Endothelial cell of umbilical vein (primary cell): ENCODE measurements at places on chromosomes 7 and 10. TPM values are rescaled to one million over a fixed set of nuclear protein-coding genes. Genes with fewer than 3 reads are reported as not detected.

DNA sequence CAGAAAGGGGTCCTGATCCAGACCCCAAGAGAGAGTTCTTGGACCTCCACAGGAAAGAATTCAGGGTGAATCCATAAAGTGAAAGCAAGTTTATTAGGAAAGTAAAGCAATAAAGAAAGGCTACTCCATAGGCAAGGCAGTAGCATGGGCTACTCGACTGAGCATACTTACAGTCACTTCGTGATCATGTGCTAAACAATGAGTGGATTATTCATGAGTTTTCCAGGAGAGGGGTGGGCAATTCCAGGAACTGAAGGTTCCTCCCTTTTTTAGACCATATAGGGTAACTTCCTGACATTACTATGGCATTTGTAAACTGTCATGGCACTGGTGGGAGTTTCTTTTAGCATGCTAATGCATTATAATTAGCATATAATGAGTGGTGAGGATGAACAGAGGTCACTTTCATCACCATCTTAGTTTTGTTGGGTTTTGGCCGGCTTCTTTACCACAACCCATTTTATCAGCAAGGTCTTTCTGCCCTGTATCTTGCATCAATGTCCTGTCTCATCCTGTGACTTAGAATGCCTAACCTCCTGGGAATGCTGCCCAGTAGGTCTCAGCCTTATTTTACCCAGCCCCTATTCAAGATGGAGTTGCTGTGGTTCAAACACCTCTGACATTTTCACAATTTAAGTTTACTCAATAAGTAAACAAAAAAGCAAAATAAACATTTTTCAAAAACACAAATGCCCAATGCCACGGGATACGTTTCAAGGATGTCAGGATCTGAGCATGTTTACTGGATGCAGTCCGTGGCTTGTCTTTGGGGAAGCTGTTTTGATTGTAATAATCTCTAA lies 37.0 kb downstream of the ALOX5 start:
- H3K27me3 ChIP-seq = peaks cover 11% of the 10 kb centered on the region
- no peak overlapping the region for H3K4me3 ChIP-seq
- no peaks in the 10 kb centered on the region for H3K36me3 ChIP-seq

GRCh38 chr7:92930404-92930803 lies 94.0 kb upstream of the CDK6 start:
- no peak for DNase-seq
- H3K27me3 ChIP-seq = peaks cover 6% of the 10 kb centered on the region
- H3K36me3 ChIP-seq = no peaks in the 10 kb centered on the region
- no peak overlapping the region for H3K4me3 ChIP-seq

GRCh38 chr7:150451097-150451793 lies 815 bp downstream of the GIMAP8 start:
- peak; percentile 74 for DNase-seq
- peak overlapping the region; percentile 62 for H3K27ac ChIP-seq
- peak overlapping the region; percentile 77 for H3K4me3 ChIP-seq

- H3K27ac ChIP-seq = no peak overlapping the region
- peaks cover 9% of the 10 kb centered on the region for H3K27me3 ChIP-seq
- H3K36me3 ChIP-seq = no peaks in the 10 kb centered on the region
- H3K4me1 ChIP-seq = no peaks in the 10 kb centered on the region
Measured at GRCh38 chr7:72335561-72336381, 76.4 kb downstream of the CALN1 start.

DNA sequence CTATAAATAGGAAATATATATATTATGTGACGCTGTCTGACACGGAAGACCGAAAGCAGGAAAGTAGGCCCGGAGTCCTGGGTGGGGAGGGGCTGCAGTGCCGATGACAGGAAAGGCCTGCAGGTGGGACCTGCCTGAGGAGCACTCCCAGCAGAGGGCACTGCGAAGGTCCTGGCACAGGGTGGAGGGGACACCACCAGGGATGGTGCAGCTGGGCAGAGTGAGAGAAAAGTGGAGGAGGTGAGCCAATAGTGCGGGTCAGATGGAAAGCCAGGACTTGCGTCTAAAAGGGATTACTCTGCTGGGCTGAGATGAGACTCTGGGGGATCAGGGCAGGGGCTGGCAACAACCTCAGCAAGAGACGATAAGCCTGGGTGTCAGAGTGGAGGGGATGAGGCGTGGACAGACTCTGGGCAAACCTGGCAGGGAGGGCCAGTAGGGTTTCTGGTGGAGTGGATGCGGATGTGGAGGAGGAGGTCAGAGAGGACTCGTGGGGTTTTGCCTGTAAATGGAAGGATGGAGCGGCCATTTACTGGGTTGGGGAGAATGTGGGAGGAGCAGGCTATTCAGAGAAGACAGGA lies 118.2 kb upstream of the ZNF746 start:
- H3K27ac ChIP-seq = no peak overlapping the region
- H3K4me1 ChIP-seq = no peaks in the 10 kb centered on the region
- no peaks in the 10 kb centered on the region for H3K27me3 ChIP-seq
- DNase-seq = no peak
- H3K4me3 ChIP-seq = no peak overlapping the region

DNA sequence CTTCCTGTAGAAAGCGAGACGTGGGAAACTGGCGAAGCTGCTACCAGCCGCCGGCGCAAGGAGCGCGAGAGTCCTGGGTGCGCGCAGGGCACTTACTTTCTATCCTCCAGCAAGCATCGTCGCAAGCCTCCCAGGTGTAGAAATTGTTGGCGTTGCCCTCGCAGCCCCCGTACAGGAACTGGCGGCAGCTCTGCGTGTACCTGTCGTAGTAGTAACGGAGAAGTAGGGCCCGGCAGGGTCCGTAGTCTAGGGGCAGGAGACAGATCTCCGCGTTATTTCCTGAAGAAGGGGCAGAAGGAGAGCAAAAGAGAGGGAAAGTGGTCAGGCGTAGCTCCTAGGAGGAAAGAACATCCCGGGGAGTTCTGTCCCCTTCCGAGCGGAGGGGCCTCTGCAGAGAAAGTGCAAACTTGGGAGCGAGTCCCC lies 501 bp downstream of the TFPI2 start:
- H3K27me3 ChIP-seq = no peaks in the 10 kb centered on the region
- H3K4me1 ChIP-seq = peaks cover 21% of the 10 kb centered on the region
- H3K4me3 ChIP-seq = peak overlapping the region; percentile 82
- no peaks in the 10 kb centered on the region for H3K36me3 ChIP-seq

GRCh38 chr7:110010359-110010758 lies 1080.6 kb upstream of the LRRN3 start:
- H3K4me1 ChIP-seq = no peaks in the 10 kb centered on the region
- H3K27me3 ChIP-seq = no peaks in the 10 kb centered on the region
- H3K27ac ChIP-seq = no peak overlapping the region
- H3K4me3 ChIP-seq = no peak overlapping the region
- H3K36me3 ChIP-seq = no peaks in the 10 kb centered on the region
- no peak for DNase-seq

DNA sequence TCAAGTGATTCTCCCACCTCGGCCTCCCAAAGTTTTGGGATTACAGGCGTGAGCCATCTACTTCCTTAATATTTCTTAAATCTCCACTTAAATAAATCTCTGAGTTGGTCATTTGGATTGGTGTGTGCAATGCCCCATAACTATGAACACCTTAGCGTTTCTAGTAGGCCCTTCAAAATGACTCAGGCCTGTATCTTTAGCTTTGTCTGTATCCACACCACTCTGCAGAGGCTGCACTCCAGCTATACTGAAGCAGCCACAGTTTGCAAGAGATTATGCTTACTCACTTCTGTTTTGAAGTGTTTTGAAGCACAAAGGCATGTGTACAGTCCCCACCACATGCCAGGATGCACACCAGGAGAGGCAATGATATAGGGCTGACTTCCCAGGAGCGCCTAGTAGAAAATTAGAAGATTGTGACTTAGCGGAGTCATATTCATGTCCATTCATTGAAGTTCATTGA lies 2.4 kb upstream of the ST7 start:
- H3K36me3 ChIP-seq = no peaks in the 10 kb centered on the region
- DNase-seq = no peak
- H3K27me3 ChIP-seq = no peaks in the 10 kb centered on the region

GRCh38 chr10:11181978-11182377 lies 164.3 kb downstream of the CELF2 start:
- H3K27ac ChIP-seq = no peak overlapping the region
- H3K4me1 ChIP-seq = peaks cover 6% of the 10 kb centered on the region
- DNase-seq = no peak

DNA sequence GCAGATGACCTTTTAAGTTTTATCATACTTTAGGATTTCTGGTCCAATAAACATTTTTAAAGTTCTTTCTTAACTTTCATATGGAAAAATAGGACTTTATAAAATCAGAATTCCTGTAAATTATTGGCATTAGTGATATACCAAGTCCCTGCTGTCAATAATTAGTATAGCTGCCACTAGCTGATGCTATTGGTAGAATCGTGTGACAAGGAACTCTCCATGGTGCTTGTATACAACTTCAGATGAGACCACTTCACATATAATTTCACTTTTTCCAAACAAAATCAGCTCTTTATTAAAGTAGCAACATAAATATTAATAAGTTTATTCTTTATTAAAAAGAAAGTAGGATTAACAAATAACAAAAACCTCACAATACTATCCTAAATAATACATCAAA lies 49.9 kb downstream of the ZNF800 start:
- no peaks in the 10 kb centered on the region for H3K36me3 ChIP-seq
- H3K27ac ChIP-seq = no peak overlapping the region
- H3K4me3 ChIP-seq = no peak overlapping the region
- peaks cover 2% of the 10 kb centered on the region for H3K4me1 ChIP-seq
- no peaks in the 10 kb centered on the region for H3K27me3 ChIP-seq
- no peak for DNase-seq

- no peak for DNase-seq
- H3K4me1 ChIP-seq = no peaks in the 10 kb centered on the region
- H3K27ac ChIP-seq = no peak overlapping the region
- no peak overlapping the region for H3K4me3 ChIP-seq
- H3K27me3 ChIP-seq = peaks cover 17% of the 10 kb centered on the region
Measured at GRCh38 chr7:24764972-24765744, 7.9 kb upstream of the GSDME start.

GRCh38 chr10:127006453-127006852 lies 101.2 kb downstream of the DOCK1 start:
- H3K27ac ChIP-seq = no peak overlapping the region
- no peaks in the 10 kb centered on the region for H3K27me3 ChIP-seq
- no peak for DNase-seq

- no peak overlapping the region for H3K27ac ChIP-seq
- no peaks in the 10 kb centered on the region for H3K4me1 ChIP-seq
- peaks cover 22% of the 10 kb centered on the region for H3K27me3 ChIP-seq
- H3K4me3 ChIP-seq = no peak overlapping the region
- peak; percentile 44 for DNase-seq
Measured at GRCh38 chr10:35613597-35614226, 8.6 kb downstream of the GJD4 start.

- no peak for DNase-seq
- no peak overlapping the region for H3K27ac ChIP-seq
- no peaks in the 10 kb centered on the region for H3K4me1 ChIP-seq
- no peaks in the 10 kb centered on the region for H3K36me3 ChIP-seq
Measured at GRCh38 chr10:3372281-3372680, 199.7 kb upstream of the PITRM1 start.

DNA sequence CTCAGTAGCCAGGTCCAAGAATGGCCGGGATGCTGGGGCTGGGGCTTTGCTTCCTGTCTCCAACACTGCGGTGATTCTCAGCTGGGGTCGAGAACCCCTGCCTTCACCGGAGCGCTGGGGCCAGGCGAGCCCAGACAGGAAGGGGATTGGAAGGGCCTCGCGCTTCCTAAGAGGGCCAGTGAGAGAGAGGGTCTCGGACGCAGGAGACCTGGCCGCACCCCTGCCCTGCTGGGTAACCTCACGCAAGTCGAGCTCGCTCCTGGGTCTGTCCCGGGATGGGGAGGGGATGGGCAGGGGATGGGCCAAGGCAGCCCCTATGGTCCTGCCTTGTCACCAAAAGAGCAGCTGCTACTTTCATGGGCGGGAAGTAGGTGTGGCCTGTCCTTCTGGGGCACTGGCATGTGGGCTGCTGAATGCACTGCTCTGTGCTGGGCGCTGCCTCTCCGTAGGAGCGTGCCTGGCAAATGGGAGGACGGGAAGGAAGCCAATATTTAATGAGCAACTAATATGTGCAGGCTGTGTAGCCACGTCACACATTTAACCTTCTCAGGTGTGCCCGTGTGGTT lies 20.0 kb downstream of the KCNK18 start:
- H3K27ac ChIP-seq = no peak overlapping the region
- DNase-seq = no peak
- no peak overlapping the region for H3K4me3 ChIP-seq
- peaks cover 5% of the 10 kb centered on the region for H3K4me1 ChIP-seq

DNA sequence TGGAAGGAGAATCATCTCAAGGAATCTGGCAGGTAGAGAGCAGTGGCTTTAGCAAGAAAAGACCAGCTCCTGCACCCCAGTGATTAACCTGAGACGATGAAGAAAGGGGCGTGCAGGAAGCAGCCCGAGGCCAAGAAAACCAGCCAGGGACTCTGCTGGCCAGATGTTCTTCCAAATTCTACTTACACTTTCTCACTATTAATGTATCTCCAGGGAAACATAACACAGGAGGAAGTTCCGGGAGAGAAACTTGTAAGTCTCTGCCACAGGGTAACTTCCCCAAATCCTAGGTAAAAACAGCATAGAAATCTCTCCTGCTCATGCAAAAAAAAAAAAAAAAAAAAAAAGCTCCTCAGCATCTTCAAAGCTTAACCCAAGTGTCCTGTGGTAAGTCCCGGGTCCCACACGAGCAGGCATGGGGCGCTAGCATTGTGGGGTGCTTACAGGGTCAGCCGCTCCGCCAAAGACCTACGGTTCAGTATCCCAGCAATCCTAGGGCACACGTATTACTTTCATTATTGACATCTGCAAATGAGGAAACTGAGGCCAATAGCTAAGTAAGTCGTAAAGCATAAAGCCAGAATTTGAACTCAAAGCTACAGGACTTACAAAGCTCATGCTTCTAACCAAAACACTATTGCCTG lies 97.2 kb upstream of the GNA12 start:
- H3K36me3 ChIP-seq = peaks cover 11% of the 10 kb centered on the region
- H3K4me1 ChIP-seq = no peaks in the 10 kb centered on the region
- DNase-seq = no peak
- H3K27ac ChIP-seq = no peak overlapping the region

DNA sequence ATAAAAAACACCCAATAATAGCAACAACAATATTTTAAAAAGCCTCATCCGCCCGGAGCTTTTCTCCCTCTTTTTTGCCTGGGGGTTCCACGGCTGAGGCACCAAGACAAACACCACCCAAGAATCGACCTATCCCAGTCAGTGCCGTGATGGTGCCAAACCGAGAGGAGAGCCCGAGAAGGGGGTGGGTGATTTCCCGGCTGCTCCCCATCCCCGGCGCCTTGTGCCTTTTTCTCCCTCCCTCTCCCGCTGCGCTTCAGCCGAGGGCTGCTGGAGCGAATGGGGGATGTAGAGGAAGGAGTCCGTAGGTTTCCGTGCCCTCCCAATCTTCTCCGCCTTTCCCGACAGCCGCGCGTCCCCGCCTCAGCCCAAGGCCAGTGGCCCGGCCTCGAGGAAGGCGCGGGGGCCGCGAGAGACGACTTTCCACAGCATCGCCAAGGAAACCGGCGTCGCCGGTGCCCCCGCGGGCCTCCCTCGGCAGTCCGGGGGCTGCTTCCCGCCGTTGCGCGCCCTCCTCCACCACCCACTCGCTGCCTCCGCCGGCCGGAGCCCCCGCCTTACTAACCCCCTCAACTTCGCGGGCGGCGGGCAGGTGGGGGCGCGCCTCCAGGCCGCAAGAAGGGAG lies 1.3 kb downstream of the EGR2 start:
- no peak overlapping the region for H3K4me3 ChIP-seq
- no peak for DNase-seq
- H3K4me1 ChIP-seq = peaks cover 24% of the 10 kb centered on the region
- H3K27ac ChIP-seq = no peak overlapping the region
- H3K36me3 ChIP-seq = no peaks in the 10 kb centered on the region
- peaks cover 44% of the 10 kb centered on the region for H3K27me3 ChIP-seq

Gene BTBD16
- 0.78 TPM in 1 of 2 replicates, not detected in the other for total RNA-seq

Gene FGL2
- total RNA-seq = not detected in 2 replicates

Gene UPK3B
- total RNA-seq = 0.77 and 0.97 TPM in 2 replicates

Gene MRLN
- total RNA-seq = not detected in 2 replicates

Gene TAS2R5
- total RNA-seq = 0.85 and 2.0 TPM in 2 replicates

Gene PDZD7
- total RNA-seq = 0.55 and 1.6 TPM in 2 replicates

Gene UPK3BL1
- total RNA-seq = 14.1 and 34.4 TPM in 2 replicates

Gene PPP1R3A
- total RNA-seq = not detected in 2 replicates

Gene EVX1
- total RNA-seq = not detected in 2 replicates

Gene TMEM213
- total RNA-seq = not detected in 2 replicates
